ENCODE measurements at places on chromosomes 1 and 21.

GRCh38 chr1:2271211-2271721, 43.1 kb downstream of the SKI start:
- DNase-seq, result no peak

GRCh38 chr1:210482945-210483617, 154.4 kb downstream of the HHAT start:
- DNase-seq, result no peak

GRCh38 chr21:14697769-14698168, 151.7 kb upstream of the SAMSN1 start:
- DNase-seq, result no peak

DNA sequence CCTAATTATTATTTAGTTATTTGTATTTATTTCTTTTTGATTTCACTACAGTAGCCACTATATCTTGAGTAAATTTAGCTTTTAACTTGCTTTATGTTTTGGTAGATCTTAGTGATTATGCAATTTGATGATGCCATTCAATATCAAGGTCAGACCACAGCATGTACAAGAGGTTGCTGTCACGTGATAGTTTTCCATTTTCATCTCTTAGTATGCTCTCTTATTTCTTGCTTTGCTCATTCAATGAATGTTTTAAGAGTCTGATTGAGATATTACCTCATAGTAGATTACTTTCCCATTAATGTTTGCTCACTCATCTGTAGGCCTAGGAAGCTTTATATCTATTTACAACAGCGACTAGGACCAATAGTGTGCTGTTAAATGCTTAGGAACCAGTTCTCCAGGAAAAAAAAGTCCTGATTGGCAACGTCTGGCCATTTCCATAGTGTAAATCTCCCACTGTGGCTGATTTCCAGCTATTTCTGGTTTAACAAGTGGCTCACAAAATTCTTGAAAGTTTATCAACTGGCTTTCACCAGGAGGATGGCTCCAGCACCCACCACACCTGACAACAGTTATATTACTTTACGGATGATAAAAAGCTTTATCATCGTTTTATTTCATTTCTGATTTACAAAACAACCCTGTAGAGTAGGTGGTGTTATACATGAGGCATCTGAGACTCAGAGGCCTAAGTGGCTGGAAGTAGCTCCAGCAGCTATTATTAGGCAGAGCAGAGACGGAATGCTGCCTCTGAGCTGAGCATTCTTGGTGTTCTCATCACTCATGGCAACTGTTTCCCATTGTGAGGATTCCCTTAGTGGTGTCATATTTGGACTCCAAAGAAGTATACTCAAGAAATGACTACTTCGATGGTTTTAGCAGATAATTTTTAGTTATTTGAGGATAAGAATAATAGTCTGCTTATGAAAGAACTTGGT, 235.2 kb downstream of the DISC1 start:
- DNase-seq, result no peak

DNA sequence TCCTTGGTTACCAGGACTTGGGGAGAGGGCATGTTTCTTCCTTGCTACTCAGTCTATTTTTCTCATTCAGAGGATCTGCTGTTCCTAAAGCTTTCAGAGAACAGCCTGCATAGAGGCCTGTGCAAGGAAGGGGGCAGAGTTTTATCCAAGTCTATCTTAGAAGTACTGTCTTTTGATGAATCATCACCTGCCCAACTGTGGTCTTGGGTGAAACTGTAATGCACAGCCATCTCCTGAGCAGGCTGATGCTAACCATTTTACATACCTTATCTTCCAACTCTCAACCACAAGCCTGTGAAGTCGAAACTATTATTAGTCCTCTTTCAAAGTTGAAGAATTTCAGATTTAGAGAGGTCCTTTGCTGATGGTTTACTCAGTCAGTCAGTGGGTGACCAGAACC, 368.0 kb downstream of the HHAT start:
- no peak for DNase-seq

GRCh38 chr1:177596485-177596884, 373.4 kb downstream of the SEC16B start:
- DNase-seq, result no peak

GRCh38 chr1:193763266-193763665, 576.9 kb upstream of the B3GALT2 start:
- DNase-seq, result no peak

- peak; percentile 32 for DNase-seq
Observed at GRCh38 chr1:116737855-116738321, 16.3 kb upstream of the CD2 start.

DNA sequence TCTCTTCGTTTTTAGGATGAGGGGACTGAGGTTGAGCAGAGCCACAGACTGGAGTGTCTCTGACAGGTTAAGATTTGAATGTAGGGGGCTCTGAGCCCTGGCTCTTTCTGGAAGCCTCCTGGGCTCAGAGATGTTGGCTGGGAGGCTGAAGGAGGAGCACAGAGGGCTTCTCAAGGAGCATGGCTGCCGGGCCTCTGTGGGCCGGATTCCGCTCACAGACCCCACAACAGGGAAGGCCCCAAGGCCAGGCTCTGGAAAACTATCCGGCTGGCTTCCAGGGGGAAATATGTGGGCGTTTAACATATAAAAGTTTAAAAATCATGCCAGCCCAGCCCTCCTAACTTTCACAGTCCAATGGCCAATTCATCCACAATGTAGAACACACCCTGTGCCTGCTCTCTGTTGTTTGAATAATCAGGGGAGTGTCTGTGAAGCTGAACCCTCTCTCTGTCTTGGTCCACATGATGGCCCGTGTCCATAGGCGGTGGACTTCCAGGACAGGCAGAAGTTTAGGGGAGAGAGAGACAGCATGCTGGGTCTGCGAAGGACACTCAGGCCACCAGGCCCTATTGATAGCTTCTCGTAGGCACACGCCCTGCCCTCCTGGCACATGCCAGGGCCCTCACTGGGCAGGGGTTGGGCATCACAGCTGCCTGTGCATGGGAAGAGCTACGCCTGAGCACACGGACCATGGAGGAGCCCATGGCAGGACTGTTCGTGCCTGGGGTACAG, 10.8 kb downstream of the OBSCN start:
- DNase-seq, result no peak

- DNase-seq, result no peak
Observed at GRCh38 chr1:162538815-162539431, 22.6 kb upstream of the UAP1 start.

DNA sequence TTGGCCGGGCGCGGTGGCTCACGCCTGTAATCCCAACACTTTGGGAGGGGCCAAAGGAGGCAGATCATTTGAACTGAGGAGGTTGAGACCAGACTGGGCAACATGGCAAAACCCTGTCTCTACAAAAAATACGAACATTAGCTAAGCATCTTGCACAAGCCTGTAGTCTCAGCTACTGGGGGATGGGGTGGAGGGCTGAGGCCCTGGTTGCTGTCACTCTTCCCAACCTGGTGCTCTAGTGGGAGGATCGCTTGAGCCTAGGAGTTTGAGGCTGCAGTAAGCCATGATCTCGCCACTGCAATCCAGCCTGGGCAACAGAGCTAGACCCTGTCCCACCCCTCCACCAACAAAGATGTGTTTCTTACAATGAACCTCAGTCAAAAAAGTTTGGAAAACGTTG, 2.8 kb downstream of the PHGDH start:
- DNase-seq, result no peak

DNA sequence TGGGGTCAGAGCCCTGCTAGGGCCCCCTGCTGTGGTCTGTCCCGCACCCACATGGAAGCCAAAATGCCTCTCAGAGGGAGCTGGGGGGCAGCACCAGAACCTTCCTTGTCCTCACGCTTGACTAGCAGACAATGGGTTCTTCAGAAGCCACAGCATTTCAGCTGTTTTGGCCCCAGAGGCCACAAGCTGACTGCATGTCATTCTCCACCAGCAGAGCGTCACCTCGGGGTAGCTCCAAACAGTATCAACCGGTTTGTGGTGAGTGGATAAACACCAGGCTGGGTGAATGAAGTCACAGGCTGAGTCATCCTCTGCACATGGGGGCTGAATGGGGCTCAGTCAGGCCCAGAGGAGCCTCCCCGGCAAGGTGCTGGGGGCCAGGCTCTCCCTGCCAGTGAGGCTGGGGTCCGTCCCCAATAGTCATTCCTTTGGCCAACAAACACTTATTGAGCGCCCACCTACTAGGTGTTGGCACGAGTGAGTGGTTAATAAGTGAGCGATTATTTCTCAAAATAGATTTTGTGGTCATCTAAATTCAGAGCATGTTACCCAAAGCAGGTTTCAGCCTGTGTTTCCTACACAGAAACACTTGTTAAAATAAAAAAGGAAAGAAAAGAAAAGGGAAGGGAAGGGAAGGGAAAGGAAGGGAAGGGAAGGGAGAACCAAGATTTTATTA, 9.1 kb downstream of the OLIG1 start:
- DNase-seq, result no peak

- no peak for DNase-seq
Observed at GRCh38 chr1:107138767-107139445, 1.9 kb upstream of the NTNG1 start.

- no peak for DNase-seq
Observed at GRCh38 chr1:171434717-171435346, 50.5 kb upstream of the PRRC2C start.

DNA sequence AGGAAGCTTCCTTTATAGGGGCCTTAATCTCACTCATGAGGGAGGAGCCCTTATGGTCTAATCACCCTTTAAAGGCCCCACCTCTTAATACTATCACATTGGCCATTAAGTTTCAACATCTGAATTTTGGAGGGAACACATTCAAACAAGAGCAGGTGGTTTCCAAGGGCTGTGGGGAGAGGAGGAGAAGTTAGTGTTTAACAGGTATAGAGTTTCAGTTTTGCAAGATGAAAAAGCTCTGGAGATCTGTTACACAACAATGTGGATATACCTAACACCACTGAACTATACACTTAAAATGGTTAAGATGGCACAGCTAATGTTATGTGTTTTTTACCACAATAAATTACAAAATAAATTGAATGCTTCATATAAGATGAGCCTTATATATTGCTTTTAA, 113.4 kb upstream of the DNAH14 start:
- no peak for DNase-seq

- DNase-seq, result no peak
Observed at GRCh38 chr1:30733493-30733892, 10.1 kb upstream of the MATN1 start.

DNA sequence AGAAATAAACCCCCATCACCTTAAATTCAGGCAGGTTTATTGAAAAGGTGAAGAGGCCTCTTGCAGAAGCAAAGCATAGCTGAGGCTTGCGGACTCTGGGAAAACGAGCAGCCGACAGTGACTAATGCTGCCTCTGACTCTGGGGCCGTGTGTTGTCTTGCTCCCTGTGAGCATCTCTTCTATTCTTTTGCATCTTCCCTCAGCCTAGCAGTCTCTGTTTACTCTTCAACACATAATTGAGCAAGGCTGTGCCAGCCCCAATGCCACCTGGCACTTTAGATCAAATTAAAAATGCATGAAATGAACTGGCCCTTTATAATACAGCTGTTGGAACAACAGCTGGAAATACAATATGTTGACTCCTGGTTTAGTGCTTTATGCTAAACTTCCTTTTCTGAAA, 18.4 kb upstream of the REG4 start:
- DNase-seq, result no peak

DNA sequence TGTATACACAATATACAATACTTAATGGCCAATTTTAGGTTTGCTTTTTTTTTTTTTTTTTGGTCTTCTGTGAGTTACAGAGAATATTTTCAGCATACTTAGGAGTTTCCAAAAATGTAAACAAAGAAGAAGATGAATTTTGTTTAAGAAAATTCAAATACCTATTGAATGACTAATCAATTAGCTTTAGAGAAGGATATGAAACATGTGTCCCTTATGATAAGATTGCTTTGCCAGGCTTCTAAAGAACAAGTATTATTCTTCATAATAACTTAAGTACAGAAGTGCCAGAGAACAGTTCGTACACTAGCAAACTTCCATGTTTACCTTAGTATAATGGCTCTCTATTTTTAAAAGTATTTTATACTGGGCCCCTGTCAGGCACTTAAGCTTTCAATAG, 1191.0 kb upstream of the NCAM2 start:
- DNase-seq, result no peak

DNA sequence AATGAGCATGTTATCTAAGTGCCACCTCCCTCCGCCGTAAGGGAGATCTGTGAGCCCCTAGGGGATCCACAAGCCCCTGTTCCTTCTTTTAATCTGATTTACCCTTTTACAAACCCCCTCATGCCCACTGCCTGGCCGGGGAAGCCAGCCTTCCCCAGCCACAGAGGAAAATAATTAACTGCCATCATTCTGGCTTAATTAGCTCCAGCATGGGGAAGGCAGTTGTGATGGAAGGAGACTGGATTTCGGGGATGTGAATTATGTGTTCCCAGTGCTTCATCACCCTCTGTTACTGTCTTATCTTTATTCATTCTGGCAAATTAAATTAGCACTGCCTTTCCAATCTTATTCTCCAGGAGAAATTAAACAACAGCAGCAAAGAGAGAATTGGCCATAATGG, 135.8 kb downstream of the PTPRU start:
- DNase-seq, result no peak

- no peak for DNase-seq
Observed at GRCh38 chr1:70194601-70195000, 10.8 kb downstream of the LRRC40 start.

GRCh38 chr1:63701187-63701586, 72.6 kb upstream of the ROR1 start:
- DNase-seq, result no peak

DNA sequence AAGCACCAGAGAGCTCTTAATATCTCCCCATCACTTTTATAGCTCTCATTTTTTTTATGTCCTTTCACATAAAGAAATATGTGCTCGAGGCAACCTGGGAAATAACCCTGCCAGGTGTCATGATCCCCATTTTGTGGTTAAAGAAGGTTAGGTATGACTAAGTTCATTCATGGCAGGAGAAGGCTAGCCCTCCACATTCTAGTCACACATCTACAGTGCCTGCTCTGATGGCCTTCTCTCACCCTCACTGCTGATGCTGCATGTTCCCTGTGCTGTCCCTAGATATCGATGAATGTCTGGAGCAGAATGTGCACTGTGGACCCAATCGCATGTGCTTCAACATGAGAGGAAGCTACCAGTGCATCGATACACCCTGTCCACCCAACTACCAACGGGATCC, 187.5 kb downstream of the TPR start:
- no peak for DNase-seq

DNA sequence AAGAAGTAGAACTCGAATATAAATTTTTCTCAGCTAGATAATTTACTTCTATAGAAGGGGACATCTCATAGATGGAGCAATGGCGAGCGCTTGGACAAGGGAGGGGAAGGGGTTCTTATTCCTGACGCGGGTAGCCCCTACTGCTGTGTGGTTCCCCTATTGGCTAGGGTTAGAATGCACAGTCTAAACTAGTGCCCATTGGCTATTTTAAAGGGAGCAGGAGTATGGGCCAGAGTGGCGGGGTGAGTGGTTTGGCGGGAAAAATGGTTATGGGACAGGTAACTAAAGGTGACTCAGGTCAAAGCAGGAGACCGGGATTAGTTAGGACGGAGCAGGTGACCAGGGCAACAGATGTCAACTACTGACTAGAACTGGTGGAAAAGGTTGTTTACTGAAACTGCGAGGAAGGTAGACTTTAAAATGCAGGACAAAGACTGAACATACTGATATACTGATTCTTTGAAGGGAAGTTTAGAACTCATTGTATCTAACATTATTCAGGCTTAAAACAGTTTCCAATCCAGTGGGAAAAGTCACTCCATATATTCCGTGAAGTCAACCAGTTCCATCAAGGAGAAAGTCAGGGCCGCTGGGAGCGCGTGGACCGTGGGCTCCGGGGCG, 940 bp upstream of the ATAD3A start:
- DNase-seq, result no peak
